HEK293T (cell line): ENCODE measurements at places on chromosomes 16 and 17.

GRCh38 chr17:82320956-82321927 is 3.8 kb upstream of the CD7 start:
- peak; percentile 78 for DNase-seq

DNA sequence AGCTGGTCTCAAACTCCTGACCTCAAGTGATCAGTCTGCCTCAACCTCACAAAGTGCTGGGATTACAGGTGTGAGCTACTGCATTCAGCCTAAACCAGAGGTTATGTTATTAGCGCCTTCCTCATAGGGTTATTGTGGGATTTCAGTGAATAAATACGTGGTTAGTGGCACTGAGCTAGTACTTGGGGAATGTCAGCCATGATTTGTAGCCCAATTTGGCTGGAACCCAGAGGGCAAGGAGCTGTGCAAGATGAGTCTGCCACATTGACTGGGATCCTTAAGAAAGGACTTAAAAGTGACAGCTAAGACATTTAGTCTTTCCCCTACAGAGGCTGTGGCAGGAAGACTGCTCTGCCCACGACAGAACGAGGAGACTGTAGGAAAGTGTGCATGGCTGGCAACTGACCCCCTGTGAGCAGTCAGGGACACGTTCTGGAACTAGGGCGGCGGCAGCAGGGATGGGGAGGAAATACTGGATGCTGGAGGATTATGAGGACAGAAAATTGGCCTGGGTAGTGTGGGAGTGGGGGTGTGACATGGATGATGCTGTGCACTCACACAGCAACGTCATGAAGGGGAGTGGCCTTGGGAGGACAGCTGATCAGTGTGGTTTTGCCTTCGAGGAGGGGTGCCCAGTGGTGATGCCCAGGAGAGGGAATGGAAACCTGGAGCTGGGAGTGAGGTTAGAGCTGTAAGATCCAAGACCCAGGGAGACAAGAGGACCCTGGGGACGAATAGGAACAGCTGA is 14.6 kb downstream of the ATP5PD start:
- DNase-seq = peak; percentile 57

DNA sequence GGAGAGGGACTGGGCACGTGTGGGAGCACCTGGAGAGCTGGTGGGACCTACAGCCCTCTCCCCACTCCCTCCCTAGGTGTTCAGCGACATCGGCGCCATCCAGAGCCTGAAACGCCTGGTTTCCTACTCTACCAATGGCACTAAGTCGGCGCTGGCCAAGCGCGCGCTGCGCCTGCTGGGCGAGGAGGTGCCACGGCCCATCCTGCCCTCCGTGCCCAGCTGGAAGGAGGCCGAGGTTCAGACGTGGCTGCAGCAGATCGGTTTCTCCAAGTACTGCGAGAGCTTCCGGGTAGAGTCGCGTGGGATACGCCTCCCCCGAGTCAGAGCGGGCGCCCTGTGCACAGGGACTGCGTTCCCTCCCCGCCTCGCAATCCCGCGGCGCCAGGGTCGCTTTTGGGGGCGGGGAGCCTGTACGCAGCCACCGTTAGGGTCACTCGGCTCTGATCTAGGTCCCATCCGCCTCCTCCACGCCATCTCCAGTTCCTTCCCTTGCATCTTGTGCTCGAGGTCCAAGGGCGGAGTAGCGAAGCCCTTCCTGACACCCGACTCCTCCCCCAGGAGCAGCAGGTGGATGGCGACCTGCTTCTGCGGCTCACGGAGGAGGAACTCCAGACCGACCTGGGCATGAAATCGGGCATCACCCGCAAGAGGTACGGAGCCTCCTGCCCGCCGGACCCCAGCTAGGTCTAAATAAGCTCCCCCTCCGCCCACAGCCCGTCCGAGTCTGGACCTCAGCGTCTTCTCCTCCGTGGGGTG is 13.0 kb downstream of the SARM1 start:
- no peak for DNase-seq

DNA sequence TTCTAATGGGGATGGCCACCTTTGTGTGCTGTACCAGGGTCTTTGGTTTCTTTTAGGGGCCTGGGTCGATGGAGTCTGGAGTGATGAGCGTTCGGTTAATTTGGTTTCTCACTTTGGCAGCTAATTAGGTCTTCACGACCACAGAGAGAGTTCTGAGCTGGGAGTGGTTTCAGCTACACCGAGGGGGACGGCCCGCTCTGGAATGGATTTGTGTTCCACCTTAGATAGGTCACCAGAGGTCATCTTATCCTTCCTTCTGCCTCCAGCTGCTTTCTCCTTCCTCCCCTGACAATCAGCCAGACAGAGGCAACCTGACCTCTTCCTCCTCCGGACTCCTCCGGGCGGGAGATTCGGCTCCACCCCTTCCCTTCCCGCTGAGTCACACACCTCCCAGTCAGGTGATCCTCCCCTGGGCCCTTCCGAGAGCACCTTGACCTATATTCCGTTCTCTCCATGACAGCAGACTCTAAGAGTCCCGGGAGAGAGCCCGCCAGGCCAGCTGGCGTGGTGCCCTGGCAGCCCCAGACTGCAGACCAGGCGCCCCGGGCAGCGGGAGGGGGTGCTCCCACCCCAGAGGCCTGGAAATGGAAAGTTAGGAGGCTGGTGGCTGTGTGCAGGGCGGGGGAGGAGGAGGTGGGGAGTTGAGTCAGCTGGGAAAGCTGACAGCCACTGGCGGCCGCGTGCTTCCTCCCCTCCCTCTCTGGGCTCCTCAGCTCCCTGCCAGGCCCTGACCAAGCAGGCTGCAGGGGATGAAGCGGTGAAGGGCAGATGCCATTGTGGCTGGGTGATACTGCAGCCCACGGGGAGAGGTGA is 44.7 kb downstream of the CHD9 start:
- DNase-seq = peak; percentile 54

DNA sequence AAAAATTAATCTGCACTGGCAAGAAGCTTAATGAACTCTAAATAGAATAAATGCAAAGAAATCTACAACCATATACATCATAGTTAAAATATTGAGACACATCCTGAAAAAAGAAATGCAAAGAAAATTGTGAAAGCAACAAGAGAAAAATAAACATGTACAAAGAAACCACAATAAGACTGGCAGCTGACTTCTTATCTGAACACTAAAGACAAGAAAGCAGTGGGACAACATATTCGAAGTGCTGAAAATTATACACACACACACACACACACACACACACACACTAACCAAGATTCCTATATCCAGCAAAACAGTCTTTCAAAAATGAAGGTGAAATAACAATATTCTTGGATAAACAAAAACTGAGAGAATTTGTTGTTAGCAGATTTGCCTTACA is 366.5 kb upstream of the C16orf82 start:
- no peak for DNase-seq

DNA sequence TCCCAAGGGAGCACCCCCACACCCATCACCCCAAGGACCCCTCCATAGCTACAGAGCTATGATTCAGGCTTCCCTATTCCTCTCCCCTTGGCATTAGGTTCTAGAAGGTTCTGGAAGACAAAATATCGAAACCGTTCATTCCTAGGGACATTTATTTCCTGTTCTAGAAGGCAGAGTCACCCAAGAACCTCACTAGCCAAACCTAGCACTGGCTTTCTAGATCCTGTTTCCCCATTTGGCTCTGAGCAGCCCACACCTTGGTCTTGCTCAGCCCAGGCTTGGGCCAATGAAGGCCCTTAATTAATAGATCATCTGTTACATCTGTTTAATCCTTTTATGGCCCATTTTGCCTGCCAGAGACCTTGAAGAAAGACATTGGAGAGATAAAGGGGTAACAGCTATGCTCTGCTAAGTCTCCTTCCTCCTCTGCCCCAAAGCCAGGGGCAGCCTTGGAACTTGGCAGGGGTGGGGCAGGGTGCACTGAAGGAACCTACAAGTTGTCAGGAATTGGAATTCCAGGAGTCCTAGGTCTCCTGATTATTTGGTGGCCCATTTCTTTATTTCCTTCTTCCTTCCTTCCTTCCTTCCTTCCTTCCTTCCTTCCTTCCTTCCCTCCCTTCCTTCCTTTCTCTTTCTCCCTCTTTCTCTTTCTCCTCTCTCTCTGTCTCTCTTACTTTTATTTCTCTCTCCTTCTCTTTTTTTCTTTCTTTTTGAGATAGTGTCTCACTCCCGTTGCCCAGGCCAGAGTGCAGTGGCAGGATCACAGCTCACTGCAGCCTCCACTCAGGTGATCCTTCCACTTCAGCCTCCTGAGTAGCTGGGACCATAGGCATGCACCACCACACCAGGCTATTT is 8.7 kb upstream of the FZD2 start:
- DNase-seq = no peak

DNA sequence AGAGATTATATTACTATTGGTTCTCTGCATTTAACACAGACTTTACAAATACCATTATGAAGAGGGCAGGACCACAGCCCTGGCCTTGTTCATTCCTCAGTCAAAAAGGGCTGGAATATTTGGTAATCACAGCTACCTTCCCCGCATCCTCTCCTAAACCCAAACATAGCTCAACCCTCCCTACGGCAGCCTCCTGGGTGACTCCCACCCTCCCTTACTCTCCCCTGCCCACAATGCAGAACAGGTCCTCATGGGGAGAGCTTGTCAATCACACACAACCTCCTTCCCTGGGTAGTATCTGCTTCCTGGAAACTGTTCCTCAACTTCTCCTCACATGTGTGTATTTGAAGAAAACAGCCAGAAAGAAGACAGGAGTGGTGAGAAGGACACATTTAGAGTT is 224.2 kb downstream of the C16orf78 start:
- DNase-seq = no peak

- DNase-seq = no peak
These were observed 524 bp upstream of the ZFP3 start for GRCh38 chr17:5077781-5078105.

GRCh38 chr17:45170931-45171337 is 9.3 kb downstream of the HEXIM2 start:
- no peak for DNase-seq

DNA sequence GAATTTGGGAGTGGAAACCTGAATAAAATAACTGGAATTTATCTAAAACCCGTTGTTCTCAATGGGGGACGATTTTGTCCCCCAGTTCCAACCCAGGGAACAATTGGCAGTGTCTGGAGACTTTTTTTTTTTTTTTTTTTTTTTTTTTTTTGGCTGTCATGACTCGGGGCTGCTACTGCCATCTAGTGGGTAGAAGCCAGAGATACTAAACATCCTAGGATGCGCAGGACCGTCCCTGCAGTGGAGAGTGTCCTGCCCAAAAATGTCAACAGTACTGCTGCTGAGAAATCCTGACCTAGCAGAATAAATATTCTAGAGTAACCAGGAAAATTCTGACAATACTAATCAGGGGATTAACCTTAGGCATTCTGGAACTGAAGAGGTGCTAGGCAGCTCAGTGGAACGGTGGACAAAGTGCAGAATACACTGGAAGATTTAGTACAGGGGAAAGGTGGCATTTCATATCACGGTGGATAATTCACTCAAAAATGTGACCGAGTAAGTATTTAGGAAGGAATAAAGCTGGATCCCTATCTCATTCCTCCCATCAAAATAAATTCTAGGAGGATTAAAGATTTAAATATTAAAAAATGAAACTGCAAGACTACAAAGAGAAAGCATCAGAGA is 107.6 kb downstream of the SPECC1 start:
- DNase-seq = peak; percentile 47

DNA sequence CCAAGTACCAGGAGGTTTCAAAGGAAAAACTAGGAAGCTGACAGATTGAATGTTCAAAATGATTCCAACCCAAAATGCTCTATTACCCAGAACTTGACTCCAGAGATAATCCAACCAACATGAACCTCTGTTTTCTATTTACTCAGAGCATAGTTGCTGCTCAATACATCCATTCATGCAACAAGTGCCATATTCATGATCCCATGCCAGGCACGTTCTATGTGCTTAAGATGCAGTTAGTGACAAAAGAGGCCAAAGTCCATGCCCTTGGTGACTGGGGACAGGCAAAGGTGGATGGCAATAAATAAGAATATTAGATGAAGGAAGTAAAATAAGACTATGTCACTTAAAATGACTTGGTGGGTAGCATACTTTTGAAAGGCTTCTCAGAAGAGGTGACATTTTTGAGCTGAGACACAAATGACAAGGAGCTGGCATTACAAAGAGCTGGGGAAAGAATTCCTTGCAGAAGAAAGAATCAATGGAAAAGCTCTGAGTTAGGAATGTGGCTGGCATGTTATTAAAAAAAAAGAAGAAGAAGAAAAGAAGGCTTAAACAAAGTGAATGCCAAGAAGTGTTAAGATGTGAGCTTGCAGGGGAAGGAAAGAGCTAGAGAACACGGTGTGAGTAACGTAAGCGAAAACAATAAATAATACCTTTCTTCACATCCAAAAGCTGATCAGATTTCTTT is 34.5 kb downstream of the TOX3 start:
- no peak for DNase-seq

- DNase-seq = no peak
These were observed 2.8 kb downstream of the PRKAR1A start for GRCh38 chr17:68514831-68515635.

GRCh38 chr17:33657181-33657580 is 364.1 kb upstream of the ASIC2 start:
- DNase-seq = no peak

GRCh38 chr17:73379826-73380225 is 68.0 kb upstream of the CDC42EP4 start:
- DNase-seq = no peak

GRCh38 chr17:27384726-27385125 is 71.5 kb upstream of the KSR1 start:
- DNase-seq = no peak

DNA sequence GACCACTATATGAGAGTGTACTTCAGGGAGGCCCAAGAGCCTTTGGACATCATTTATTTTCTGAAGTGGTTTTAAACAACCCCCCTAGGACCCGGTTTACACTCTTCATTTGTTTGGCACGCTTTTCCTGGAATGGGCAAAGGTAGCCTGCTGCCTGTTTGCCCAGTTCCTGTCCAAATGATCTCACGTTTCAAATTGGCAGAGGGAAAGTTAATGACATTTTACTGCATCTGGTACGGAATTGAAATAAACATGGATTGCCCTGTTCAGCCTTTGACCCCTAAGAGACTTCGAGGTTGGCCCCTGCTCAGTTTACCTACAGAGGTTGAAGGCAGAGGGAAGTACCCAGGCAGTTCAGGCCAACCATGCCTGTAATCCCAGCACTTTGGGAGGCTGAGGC is 5.8 kb upstream of the RPRML start:
- no peak for DNase-seq

GRCh38 chr16:53849585-53849984 is 145.6 kb downstream of the FTO start:
- no peak for DNase-seq
